NCI-H524 (cell line): ENCODE measurements at places on chromosomes 6 and 20.

DNA sequence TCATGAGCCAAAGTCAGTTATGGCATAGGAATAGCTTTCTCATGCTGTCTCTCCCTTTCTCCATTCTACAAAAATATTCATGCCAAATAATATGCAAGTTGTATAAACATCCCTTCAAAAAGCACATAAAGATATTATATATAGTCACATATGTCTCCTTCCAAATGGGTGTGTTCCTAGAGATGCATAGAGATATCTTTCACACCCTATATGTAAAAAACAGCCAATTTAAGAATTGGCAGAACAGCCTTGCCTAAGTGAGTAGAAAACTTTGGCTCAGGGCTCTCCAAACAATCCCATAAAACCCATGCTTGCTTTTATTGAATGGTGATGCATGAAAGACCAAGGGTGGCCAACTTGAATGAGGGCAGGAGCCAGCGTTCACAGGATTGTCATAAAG is 274.7 kb upstream of the SUPT3H start:
- no peak for DNase-seq

- no peak for DNase-seq
These were observed 48.3 kb downstream of the ATXN1 start for GRCh38 chr6:16712931-16713484.

DNA sequence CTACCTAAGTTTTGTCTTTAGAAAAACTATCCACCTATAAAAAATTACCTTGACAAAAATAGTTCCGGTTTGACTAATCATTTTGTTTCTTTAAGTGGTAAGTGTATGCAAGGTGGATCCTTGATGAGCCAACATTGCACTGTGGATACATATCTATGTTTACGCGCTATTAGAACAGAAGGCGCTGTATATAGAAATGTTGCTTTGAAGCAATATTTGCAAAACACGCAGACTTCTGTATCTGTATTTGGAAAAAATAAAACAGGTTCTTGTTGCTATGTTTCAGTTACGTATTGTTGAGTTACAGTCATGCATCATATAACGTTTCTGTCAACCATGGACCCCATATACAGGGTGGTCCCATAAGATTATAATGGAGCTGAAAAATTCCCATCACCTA is 4.2 kb downstream of the SCAND1 start:
- no peak for DNase-seq

GRCh38 chr20:51309128-51309527 is 233.4 kb downstream of the NFATC2 start:
- DNase-seq, result no peak
